GM23248 (cell line): ENCODE measurements at places on chromosomes 6 and 20. TPM values are rescaled to one million over a fixed set of nuclear protein-coding genes. Genes with fewer than 3 reads are reported as not detected.

KHDRBS2 gene
- polyA plus RNA-seq: not detected in 2 replicates

BPIFB2 gene
- not detected in 2 replicates for polyA plus RNA-seq

GPSM3 gene
- polyA plus RNA-seq: 6.8 and 7.3 TPM in 2 replicates

NMBR gene
- polyA plus RNA-seq: not detected in 2 replicates

SLC12A5 gene
- polyA plus RNA-seq: 0.55 and 0.58 TPM in 2 replicates

PHACTR2 gene
- 39.4 and 40.4 TPM in 2 replicates for polyA plus RNA-seq

AGER gene
- 1.2 and 1.4 TPM in 2 replicates for polyA plus RNA-seq

RSPH9 gene
- 1.2 and 1.3 TPM in 2 replicates for polyA plus RNA-seq

- no peaks in the 10 kb centered on the region for H3K27me3 ChIP-seq
- peak; percentile 79 for DNase-seq
- peaks cover 16% of the 10 kb centered on the region for H3K4me1 ChIP-seq
- no peaks in the 10 kb centered on the region for H3K36me3 ChIP-seq
Observed at GRCh38 chr20:19699180-19699971, 58.7 kb upstream of the RIN2 start.

GRCh38 chr6:15952231-15953151, 176.4 kb upstream of the MYLIP start:
- no peak overlapping the region for H3K4me3 ChIP-seq
- peaks cover 24% of the 10 kb centered on the region for H3K4me1 ChIP-seq
- peak; percentile 24 for DNase-seq
- no peaks in the 10 kb centered on the region for H3K27me3 ChIP-seq
- peak overlapping the region; percentile 16 for H3K27ac ChIP-seq

- no peak overlapping the region for H3K4me3 ChIP-seq
- H3K27ac ChIP-seq: no peak overlapping the region
- no peaks in the 10 kb centered on the region for H3K36me3 ChIP-seq
- no peaks in the 10 kb centered on the region for H3K27me3 ChIP-seq
Observed at GRCh38 chr6:154977588-154977987, 17.5 kb upstream of the TIAM2 start.

- no peaks in the 10 kb centered on the region for H3K27me3 ChIP-seq
- H3K36me3 ChIP-seq: no peaks in the 10 kb centered on the region
- peak overlapping the region; percentile 86; the same call in 1 of the 2 replicates for H3K27ac ChIP-seq
- peak overlapping the region; percentile 98 for H3K4me3 ChIP-seq
- DNase-seq: peak; percentile 12
Observed at GRCh38 chr6:121439475-121439874, 4.0 kb downstream of the GJA1 start.

GRCh38 chr6:92559611-92560010, 859.7 kb downstream of the EPHA7 start:
- DNase-seq: no peak
- no peaks in the 10 kb centered on the region for H3K4me1 ChIP-seq
- no peaks in the 10 kb centered on the region for H3K27me3 ChIP-seq
- no peaks in the 10 kb centered on the region for H3K36me3 ChIP-seq
- H3K4me3 ChIP-seq: no peak overlapping the region

DNA sequence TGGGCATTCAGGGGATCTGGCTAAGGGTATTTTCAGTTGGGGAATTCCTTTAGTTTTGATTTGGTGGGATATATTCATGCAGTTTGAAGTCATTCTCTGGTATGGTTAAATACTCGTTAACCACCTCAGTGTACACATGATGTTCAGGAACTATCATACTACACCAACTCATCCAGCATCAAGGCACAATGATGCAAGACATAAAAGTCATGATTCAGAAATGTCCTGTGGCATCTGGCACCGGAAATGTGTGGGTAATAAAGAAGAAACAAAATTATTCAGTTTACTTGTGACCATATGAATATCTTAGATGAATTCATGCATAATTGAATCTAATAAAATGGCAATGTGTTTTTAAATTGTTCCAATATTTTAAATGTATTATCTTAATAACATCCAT, 129.0 kb upstream of the BMP5 start:
- H3K4me3 ChIP-seq: no peak overlapping the region
- H3K4me1 ChIP-seq: peaks cover 16% of the 10 kb centered on the region
- peak; percentile 79 for DNase-seq
- no peaks in the 10 kb centered on the region for H3K36me3 ChIP-seq

DNA sequence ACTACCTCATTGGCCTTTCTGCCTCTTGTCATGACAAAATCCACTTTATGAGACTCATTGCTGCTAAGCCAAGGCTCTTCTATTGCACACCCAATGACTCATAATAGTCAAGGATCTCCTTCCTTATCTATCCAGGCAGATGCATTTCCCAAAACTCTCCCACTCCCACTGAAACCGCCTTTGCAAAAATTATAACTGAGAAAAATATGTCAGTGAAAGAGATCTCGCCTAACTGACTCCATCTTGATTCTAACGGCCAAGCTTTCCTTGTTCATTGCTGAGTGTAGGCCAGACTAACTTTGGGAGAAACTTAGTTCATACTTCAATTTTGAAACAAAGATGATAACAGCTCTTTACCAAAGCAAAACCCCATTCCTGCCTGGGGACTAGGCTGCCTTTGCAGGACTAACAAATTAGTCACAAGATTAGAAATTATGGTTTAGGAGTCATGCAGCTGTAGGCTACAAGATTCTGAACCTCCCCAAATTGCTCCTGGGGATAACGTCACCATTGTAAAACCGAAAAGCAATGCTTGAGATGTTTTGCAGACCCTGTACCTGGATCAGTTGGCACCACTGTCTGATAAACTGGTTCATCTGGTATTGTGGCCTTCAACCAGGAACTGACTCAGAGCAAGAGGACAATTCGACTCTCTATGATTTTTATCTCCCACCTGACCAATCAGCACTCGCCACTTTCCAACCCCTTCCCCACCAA, 47.1 kb downstream of the HAO1 start:
- no peaks in the 10 kb centered on the region for H3K4me1 ChIP-seq
- H3K36me3 ChIP-seq: no peaks in the 10 kb centered on the region
- H3K4me3 ChIP-seq: no peak overlapping the region
- H3K27me3 ChIP-seq: no peaks in the 10 kb centered on the region
- H3K27ac ChIP-seq: no peak overlapping the region

DNA sequence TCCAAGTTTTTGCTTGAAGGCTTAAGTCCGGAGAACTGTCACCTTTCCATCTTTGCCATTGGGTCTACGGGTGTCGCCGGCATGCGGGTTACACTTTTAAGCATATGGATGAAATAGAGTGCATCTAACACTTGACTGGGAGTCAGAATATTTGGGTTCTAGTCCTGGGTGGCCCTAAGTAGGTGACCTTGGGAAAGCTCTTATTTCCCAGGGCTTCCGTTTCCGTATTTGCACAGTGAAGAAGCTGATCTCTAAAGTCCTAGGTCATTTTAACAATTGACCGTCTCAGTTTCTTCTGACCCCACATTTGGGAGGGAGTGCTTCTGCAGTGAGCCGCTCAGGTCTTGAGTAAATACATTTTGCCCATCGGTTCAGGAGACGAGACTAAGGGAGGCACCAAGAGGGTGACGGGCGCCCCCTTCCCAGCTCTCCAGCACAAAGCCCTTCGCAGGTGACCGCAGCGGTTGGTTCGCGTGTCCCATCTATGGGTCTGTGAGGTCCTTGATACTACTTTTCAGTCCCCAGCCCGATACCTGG, 651 bp upstream of the BLTP3A start:
- peak; percentile 61 for DNase-seq
- peaks cover 10% of the 10 kb centered on the region for H3K4me1 ChIP-seq
- peak overlapping the region; percentile 82 for H3K27ac ChIP-seq
- H3K36me3 ChIP-seq: no peaks in the 10 kb centered on the region

DNA sequence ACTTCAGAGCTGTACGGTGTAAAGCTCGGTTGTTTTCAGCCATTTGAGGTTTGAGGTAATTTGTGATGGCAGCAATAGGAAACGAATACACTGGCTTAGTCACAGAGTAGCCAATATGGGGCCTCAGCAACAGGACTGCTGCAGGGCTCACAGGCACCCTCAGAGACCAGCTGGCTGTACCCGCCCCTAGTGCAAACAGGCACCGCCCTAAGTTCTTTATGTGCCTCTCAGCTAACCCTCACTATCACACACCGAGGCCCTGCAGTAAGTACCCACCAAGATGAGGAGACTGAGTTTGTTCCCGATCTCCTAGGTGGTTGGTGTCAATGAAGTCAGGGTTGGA, 11.2 kb upstream of the SERPINB9 start:
- no peaks in the 10 kb centered on the region for H3K36me3 ChIP-seq
- H3K4me3 ChIP-seq: no peak overlapping the region
- H3K27ac ChIP-seq: no peak overlapping the region
- peaks cover 4% of the 10 kb centered on the region; the same call in 1 of the 2 replicates for H3K27me3 ChIP-seq
- no peak for DNase-seq

GRCh38 chr6:14193524-14193923, 76.0 kb downstream of the CD83 start:
- no peak for DNase-seq
- no peaks in the 10 kb centered on the region; the same call in 1 of the 2 replicates for H3K27me3 ChIP-seq
- H3K4me3 ChIP-seq: no peak overlapping the region
- H3K36me3 ChIP-seq: no peaks in the 10 kb centered on the region
- no peak overlapping the region for H3K27ac ChIP-seq
